ENCODE measurements at places on chromosomes 12 and 14.

GRCh38 chr14:31340297-31341063, 79.9 kb downstream of the HEATR5A start:
- peaks cover 48% of the 10 kb centered on the region for H3K36me3 ChIP-seq
- no peaks in the 10 kb centered on the region for H3K27me3 ChIP-seq
- no peak overlapping the region for H3K4me3 ChIP-seq

GRCh38 chr14:36442824-36443241, 77.2 kb downstream of the NKX2-1 start:
- H3K27ac ChIP-seq: no peak overlapping the region
- H3K4me1 ChIP-seq: no peaks in the 10 kb centered on the region
- H3K36me3 ChIP-seq: no peaks in the 10 kb centered on the region
- peaks cover 18% of the 10 kb centered on the region for H3K27me3 ChIP-seq
- no peak for DNase-seq
- no peak overlapping the region for H3K4me3 ChIP-seq

DNA sequence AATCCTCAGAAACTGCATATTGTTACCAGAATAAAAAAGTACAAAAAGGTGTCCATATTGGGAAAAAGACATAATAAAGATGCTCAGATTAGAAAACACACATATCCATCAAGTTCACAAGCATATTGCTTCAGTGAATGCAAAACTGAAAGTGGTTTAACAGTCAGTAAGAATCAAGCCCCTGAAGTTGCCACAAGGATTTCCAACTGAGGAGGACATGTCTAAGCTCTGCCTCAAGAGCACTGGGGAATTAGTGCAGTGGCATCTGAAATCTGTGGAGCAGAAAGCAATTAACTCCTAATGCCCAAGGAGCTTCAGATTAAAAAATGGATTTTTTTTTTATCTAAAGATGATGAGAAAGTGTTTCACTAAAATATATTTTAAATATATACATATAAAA, 113.2 kb downstream of the DENND5B start:
- no peak overlapping the region for H3K27ac ChIP-seq
- no peaks in the 10 kb centered on the region for H3K27me3 ChIP-seq
- no peak overlapping the region for H3K4me3 ChIP-seq
- no peak for DNase-seq
- H3K36me3 ChIP-seq: peaks cover 10% of the 10 kb centered on the region
- no peaks in the 10 kb centered on the region for H3K4me1 ChIP-seq

GRCh38 chr12:107436376-107436775, 249.2 kb upstream of the PWP1 start:
- H3K4me1 ChIP-seq: no peaks in the 10 kb centered on the region
- no peak overlapping the region for H3K27ac ChIP-seq
- no peaks in the 10 kb centered on the region for H3K36me3 ChIP-seq
- DNase-seq: no peak

GRCh38 chr12:1171657-1172408, 180.8 kb downstream of the ERC1 start:
- H3K27me3 ChIP-seq: no peaks in the 10 kb centered on the region
- no peak overlapping the region for H3K27ac ChIP-seq
- no peak for DNase-seq

GRCh38 chr12:39074063-39074462, 168.7 kb upstream of the CPNE8 start:
- no peaks in the 10 kb centered on the region for H3K36me3 ChIP-seq
- no peak overlapping the region for H3K27ac ChIP-seq
- DNase-seq: no peak

GRCh38 chr14:103519043-103519836, 3.4 kb downstream of the CKB start:
- no peaks in the 10 kb centered on the region for H3K27me3 ChIP-seq
- H3K4me3 ChIP-seq: no peak overlapping the region
- H3K4me1 ChIP-seq: peaks cover 56% of the 10 kb centered on the region
- peaks cover 4% of the 10 kb centered on the region for H3K36me3 ChIP-seq
- no peak for DNase-seq
